HT-29 (cell line): ENCODE measurements at places on chromosomes 5 and 9. TPM values are rescaled to one million over a fixed set of nuclear protein-coding genes. Genes with fewer than 3 reads are reported as not detected.

PLPPR1 gene
- total RNA-seq, result 0.15 TPM in 1 of 2 replicates, not detected in the other

LRRC19 gene
- total RNA-seq, result 0.08 TPM in 1 of 2 replicates, not detected in the other

OLFML2A gene
- 0.21 TPM in 1 of 2 replicates, not detected in the other for total RNA-seq

SPATA31A1 gene
- not detected in 2 replicates for total RNA-seq

TMEM252 gene
- 0.15 and 0.26 TPM in 2 replicates for total RNA-seq

CDC37L1 gene
- 9.4 and 12.8 TPM in 2 replicates for total RNA-seq

KCNMB1 gene
- not detected in 2 replicates for total RNA-seq

MZB1 gene
- total RNA-seq, result 0.25 TPM in 1 of 2 replicates, not detected in the other
